ENCODE measurements at places on chromosomes 2 and 18.

DNA sequence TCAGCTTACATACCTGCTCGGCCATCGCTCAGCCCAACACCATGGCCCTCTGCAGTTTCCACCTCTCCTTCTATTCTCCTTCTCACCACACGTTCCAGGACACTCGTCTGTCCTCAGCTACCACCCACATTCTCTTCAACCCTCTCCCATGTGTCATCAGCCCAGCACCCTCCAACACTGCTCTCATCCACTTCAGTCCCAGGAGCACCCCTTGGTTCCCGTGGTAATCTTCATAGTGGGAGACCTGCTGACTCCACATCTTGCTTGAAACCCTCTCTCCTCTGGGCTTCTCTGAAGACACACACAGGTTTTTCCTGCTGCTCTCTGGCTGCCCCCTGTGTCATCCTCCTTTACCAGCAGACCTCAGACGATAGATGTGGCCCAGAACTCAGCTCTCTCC, 228.7 kb downstream of the GBX2 start:
- DNase-seq = no peak

DNA sequence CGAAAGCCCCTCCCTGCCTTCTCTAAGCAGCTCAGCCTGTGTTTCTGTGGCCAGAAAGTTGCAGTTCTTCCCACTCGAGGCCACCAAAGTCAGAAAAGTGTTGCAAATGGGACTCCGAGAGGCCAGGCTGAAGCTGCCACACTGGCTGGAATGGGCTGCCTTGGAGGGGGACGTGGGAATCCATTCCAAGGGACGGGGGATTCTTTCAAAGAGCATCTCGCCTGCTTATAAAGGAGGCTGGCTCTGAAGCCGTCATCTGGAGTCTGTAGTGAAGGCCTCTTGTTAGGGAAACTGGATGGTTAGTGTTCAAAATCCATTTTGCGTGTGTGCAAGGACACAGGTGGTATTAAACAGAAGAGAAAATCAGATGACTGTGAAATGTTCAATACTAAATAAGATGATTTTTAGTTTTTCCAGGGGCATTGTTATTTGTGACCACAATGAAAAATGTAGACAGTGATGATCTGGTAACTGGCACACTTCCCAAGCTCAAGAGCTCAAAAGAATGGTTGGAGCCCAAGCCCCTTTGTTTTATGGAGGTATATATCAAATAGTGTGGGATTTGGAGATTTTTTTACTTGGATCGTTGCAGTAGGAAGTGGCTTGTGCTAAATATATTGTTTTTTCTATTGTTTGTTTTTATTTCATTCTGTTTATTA, 782 bp downstream of the FAM228B start:
- no peak for DNase-seq

- DNase-seq = peak; percentile 90
Observed at GRCh38 chr2:232633413-232634205, at the start of gene EFHD1. Gene EFHD1, plus strand, starts transcription at chr2:232633604. Its CDS starts 101 bp downstream, at chr2:232633705.

GRCh38 chr2:228916416-228917090, 354.5 kb downstream of the PID1 start:
- no peak for DNase-seq

GRCh38 chr2:85697096-85697495, 2.9 kb downstream of the GNLY start:
- no peak for DNase-seq

DNA sequence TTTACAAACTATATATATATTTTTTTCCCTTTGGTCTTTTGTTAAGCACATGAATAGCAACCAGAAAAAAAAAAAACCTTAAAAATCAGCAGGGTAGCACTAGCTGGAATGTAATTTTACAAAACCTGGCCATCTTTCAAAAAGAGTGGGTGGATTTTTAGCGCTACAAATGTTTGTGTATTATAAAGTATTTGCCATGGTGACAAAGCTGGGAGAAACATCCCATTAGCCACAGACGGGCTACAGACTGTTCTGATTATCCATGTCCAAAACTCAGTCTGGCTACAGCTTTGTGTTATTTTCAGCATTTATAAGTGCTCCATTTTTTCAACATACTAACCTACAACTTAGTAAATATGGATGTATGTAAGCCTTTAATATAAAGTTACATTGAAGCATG, 249.5 kb upstream of the TANK start:
- DNase-seq = no peak

- DNase-seq = no peak
Observed at GRCh38 chr2:68746408-68746807, 11.8 kb downstream of the ARHGAP25 start.

- DNase-seq = no peak
Observed at GRCh38 chr18:13211534-13211933, 7.0 kb upstream of the LDLRAD4 start.

- DNase-seq = no peak
Observed at GRCh38 chr2:176446718-176447414, 177.6 kb downstream of the MTX2 start.

GRCh38 chr2:167595839-167596471, 651.4 kb downstream of the STK39 start:
- DNase-seq = no peak

GRCh38 chr2:100274076-100274475, 48.2 kb downstream of the LONRF2 start:
- no peak for DNase-seq

GRCh38 chr2:98806236-98806697, 75.3 kb upstream of the MGAT4A start:
- DNase-seq = no peak

GRCh38 chr2:53235836-53236582, 531.6 kb upstream of the CHAC2 start:
- no peak for DNase-seq

GRCh38 chr2:210663631-210664089, 107.3 kb downstream of the CPS1 start:
- DNase-seq = no peak

DNA sequence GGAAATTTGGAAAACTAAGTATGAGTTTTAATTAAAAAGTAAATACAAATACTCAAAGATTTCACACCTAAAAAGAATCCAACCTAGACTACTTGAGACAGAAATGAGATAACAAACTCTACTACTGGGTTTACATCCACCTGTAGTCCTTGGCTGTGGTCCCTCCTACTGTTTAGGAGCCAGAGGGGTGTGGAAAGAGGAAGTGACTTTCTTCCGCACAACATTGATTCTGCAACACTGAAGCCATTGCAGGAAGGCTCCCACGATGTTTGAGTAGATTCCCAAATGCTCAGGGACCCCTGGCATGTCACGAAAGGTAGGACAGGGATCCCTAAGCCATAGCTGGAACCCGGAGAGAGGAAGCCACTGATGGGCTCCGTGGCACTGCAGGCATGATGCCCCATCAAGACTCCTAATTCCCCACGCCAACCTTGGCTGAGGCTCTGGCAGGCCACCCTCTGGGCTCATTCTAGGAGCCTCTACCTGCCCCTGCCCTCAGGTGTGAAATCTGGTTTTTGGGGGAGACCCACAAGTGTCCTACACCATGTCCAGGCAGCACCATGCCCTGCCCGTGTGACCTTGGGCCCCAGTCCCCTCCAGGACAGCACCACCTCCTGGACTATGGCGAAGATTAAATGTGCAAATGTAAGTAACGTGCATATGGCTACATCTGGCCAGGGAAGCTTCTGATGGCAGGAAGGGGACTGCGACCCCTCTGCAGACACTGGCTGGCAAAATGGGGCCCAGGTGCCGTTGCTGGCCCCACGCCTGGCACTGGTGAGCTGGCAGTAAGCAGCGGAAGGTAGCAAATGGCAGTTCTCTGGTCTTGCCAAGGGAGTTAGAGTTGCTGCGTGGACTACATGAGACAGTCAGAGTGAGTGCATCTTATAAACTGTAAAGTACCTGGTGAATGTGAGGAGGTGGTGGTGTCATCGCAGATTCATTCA, 38.2 kb upstream of the MAL start:
- peak; percentile 30 for DNase-seq

DNA sequence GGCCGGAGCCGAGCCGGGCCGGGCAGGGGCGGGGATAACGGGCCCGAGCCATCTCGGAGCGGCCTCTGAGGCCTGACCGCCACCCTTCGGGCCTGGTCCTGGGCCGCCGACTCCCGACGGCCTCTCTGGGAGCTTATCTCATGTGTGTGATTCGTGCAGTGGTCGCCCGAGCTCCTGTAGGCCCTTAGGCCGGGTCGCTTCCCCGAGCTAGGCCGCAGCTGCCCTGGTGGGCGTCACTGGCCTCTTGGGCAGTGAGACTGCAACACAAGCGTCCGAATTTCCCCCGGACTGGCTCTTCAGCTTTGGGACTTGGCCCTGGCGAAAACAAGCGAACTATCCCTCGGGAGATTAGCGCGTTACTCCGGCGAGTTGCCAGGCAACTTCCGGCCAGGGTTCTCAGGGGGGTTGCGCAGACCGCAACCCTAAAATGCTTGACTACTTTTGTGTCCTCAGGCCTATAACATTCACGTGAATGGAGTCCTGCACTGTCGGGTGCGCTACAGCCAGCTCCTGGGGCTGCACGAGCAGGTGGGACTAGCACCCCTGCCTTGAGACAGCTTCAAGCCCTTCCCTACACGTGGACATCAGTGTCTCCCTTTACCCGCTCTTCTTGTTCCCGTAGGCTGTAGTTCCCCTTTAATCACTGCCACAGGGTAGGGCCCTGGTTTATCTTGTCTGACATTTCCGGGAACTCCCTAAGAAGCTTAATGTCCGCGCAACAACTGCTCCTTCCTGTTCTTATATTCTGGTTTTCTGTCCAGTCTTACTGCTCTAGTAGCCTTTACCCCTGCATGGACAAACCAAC, 602 bp downstream of the SNX17 start:
- DNase-seq = no peak

- no peak for DNase-seq
Observed at GRCh38 chr2:68031542-68032160, 31.2 kb downstream of the C1D start.

GRCh38 chr2:238903141-238903540, 55.3 kb downstream of the TWIST2 start:
- DNase-seq = no peak

DNA sequence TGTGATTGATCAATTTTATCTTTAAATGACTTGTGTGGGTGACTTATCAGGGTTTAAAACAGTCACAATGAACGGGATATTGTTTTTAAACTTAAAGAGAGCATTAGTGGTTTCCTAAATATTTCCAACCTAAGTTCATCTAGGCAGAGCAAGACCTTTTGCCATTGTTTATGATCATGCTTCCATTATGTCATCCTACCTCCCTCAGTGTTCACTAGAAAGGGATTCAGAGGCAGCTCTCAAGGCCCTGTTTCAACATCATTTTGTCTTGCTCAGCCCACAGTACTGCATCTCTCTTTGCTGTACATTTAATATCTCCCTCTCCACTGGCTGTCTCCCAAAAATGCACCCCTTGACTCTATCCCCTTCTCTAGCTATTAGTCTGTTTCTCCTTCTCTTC, 21.5 kb upstream of the PELI1 start:
- DNase-seq = no peak

DNA sequence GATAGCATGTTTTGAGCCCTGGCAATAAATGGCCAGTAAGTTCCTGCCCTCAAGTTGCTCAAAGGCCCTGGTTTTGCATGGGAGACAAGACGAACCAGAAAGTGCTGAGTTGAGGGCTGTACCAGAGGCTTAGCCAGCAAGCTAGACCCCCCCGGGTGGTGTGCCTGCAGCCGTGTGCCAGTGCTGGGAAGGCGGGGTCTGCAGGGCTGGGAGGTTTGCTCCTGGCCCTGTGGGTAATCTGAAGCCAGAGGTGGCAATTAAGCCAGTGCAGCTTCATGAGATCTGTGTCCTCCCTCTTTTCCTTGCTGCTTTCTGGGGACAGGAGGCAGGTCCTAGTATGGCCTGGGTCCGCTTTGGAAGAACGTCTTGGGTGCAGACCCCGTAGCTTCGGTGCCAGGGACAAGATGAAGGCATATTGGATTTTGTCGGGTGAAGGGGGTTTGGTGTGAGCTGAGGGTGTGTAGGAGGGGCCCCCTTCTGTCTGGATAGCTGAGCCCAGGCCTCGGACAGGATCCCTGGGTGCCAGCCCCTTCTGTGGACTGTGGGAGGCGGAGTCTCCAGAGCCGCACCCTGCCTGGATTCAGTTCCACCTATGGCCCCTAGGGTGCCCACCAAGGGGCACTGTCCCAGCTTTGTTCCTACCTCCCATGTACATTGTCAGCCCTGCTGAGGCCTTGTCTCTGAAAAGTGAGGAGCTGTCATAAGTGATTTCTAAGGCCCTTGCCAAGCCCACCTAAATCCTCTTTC, 15.6 kb downstream of the ATOH8 start:
- no peak for DNase-seq

DNA sequence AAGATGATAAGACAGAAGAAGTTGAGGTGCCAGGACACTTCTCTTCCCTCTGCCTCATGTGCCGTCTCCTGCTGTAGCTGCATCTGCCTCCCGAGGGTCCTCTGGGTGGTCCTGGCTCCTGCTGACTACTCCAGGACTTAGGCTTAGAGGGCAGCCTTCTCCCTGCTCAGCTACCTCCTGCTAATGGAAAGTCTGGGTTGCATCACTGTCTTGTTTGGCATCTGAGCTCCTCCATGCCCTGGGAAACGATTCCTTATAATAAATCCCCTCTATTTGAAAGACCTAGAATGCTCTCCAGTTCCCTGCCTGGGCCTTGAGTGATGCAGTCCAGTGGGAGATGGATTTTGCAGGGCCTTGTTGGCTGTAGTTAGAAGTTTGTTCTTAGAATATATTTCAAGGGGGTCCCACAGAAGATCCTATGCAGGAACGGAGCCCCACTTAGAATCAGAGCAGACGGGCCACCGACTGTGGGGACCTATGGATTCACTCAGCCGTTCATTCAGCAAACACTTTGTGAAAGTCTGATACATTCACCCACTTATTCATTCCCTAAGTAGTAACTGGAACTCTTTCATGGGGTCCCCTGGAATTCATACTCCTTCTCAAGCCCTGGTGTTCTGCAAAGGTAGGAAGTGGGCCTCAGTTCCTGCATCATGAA, 269.8 kb upstream of the HDAC4 start:
- DNase-seq = no peak

DNA sequence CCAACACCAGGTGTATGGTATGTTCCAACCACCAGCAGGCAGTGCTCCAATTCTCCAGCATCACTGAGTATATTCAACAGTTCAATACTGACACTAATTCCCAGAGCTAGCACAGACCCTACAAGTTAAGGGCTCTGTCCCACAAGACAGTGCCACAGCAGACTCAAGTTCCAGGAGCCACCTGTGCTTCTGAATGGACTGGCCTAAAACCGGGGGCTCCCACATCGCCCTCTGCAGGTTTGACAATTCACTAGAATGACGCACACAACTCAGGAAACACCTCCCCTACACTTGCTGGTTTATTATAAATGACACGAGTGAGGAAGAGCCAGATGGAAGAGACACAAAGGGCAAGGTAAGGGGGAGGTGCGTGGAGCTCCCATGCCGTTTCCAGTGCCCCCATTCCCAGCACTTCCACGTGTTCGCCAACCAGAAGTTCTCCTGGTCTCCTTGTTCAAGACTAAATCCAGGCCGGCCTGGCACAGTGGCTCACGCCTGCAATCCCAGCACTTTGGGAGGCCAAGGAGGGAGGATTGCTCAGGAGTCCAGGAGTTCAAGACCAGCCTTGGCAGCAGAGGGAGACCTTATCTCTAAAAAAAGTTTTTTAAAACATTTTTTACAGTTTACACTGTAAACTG, 12.2 kb upstream of the ATP6V1B1 start:
- no peak for DNase-seq

GRCh38 chr2:203744091-203744490, 37.7 kb downstream of the CD28 start:
- no peak for DNase-seq

- DNase-seq = no peak
Observed at GRCh38 chr2:64394153-64394552, 59.8 kb upstream of the LGALSL start.

GRCh38 chr2:27117995-27118524, 868 bp downstream of the CGREF1 start:
- DNase-seq = no peak

GRCh38 chr2:187775196-187775595, 221.0 kb upstream of the TFPI start:
- no peak for DNase-seq

Data from suprapubic skin (tissue), 4 donors.